ENCODE measurements at places on chromosomes 3 and 15.
A peak's percentile ranks its signal among the peaks of the same experiment; 100 is the strongest.

DNA sequence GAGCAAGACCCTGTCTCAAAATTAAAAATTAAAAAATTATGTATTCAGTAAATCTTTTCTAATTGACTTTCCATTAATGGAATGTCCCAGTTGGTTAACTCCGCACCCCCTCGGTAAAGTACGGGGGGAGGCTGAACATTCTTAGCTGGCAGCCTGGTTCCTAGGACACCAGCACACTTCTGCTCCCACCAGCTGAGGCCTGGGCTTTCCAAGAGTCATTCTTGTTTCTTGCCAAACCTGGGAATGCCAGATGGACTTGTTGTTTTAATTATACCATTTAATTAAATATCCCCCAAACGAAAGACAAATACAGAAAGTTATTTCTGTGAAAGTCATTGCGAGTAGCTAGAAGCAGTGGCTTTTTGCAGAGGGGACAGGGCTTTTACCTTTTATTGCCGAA, 179.4 kb downstream of the VGLL4 start:
- no peak for DNase-seq

DNA sequence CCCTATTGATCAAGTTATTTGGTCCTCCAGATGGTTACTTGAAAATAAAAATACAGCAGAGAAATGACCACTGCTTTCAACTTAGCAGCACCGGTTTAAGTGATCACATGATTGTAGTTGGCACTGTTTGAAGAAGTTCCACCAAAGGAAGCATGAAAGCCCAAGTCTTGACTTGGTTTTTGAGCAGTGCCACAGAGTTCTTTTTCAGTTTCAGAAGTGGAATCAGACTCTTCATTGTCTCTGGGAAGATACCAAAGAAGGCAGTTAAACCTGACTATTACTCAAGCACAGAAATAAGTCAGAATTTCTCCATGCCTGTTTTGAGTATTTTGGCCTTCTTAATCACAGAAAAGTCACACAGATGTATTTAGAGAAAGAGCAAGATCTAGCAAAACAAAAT, 66.7 kb downstream of the BBX start:
- no peak for DNase-seq

GRCh38 chr3:33513262-33513863, 73.2 kb upstream of the UBP1 start:
- DNase-seq: no peak

- DNase-seq: no peak
These were observed 43.4 kb downstream of the C2CD4A start for GRCh38 chr15:62109982-62110851.

- DNase-seq: no peak
These were observed at the start of gene C3orf85 for GRCh38 chr3:109136523-109136922. Gene C3orf85, plus strand, starts transcription at chr3:109136719. Its CDS starts 129 bp downstream, at chr3:109136848.

DNA sequence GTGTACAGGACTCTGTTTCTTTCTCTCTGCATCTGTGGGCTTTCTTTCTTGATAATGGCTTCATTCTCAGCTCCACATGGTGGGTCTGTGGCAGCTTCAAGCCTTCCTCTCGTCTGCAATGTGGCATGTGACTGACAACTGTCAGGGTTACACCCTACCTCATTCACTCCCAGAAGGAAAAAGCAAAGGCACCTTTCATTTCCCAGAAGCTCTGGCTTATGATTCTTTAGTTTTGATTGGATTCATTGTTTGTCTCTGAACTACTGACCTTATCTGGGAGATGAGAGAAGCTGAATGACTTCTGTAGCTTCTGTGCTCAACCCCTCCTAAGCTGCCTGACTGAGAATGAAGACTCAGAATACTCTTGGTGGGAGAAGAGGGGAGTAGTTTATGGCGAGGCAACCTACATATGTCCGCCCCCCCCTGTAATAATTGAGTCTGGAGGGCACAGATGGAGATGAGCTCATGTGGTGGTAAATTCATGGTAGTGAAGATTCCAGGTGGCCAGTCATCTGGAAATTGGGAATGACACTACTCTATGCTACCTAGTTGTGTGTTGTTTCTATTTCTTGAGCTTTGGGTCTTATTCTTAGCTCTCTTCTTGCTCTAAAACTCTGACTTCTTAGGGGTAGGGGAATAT, 38.4 kb downstream of the KCNAB1 start:
- DNase-seq: no peak

DNA sequence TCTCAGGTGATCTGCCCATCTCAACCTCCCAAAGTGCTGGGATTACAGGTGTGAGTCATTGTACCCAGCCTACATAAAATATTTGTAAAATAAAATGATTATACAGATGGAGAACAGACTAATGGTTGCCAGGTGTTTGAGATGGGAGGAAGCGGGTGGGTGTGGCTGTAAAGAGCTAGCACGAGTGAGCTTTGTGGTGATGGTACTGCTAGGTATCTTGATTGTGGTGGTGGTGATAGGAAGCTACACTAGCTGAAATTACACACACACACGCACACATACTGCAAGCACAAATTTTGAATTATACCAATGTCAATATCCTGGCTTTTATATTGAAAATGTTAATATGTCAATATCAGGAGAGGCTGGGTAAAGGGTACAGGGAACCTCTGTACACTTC, 5.4 kb downstream of the PGPEP1L start:
- no peak for DNase-seq

- DNase-seq: no peak
These were observed 201.2 kb downstream of the BCHE start for GRCh38 chr3:165635791-165636683.

DNA sequence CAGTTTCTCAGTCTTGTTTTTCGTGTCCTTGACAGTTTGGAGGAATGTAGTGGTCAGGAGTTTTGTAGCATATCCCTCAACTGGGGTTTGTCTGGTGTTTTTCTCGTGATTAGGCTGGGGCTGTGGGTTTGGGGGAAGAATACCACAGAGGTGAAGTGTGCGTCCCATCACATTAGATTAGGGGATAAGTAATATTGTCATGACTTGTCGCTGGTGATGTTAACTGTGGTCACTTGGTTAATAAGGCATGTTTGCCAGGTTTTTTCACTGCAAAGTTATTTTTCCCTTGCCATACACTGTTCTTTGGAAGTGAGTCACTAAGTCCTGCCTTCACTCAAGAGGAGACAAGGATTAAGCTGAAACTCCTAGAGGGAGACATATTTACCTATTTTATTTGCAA, 39.1 kb downstream of the PAK2 start:
- no peak for DNase-seq

DNA sequence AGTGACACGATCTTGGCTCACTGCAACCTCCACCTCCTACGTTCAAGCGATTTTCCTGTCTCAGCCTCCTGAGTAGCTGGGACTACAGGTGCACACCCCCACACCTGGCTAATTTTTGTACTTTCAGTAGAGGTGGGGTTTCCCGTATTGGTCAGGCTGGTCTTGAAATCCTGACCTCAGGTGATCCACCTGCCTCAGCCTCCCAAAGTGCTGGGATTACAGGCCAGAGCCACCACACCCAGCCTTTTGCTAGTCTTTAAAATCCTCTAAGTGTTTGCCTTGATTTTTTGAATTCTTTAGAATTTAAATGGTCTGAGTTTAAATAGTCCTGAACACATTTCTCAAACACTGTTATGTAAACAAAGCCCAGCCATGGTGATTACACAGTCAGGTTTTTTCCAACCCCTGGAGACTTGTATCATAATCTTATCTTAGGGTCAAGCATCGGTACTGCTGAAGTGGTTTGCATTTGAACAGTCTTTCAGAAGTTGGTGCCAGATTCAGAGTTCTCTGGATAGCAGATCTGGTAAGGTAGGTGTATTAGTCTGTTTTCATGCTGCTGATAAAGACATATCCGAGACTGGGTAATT, 28.2 kb upstream of the PIAS1 start:
- DNase-seq: no peak

DNA sequence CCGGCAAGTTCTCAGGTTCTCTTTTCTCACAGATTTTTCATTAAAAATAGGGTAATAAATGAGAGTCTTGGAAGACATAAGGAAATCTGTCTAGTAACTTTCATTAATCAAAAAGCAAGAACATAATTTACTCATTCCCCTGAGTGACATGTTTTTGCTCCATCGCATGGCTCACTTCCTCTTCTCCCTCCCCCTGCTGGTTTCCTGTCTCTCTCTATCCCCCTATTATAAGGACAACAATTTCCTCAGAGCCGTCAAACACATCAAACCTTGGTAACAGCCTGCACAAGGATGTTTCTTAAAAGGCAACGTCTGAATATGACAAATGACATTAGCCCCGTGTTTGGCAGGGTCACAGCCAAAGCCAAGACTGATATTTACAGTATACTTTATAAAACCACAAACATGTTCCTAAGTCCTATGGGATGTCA, 1149.6 kb downstream of the IGSF11 start:
- no peak for DNase-seq

DNA sequence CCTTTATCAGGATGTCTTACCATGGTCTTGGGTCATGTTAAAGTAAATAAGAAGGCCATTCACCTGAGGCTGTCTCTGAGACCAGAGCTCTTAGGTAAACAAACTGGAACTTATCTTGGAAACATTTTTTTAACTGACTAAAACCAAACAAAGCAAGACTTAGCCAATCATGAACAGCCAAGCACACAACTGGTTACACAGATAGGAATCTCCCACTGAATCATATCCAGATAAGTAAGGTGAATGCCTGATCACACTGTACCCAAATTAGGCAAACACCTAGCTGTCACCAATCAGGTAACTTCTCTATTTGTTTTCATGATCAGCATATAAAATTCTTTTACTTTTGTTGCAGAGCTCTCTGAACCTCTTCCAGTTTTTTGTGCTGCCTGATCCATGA, 205.4 kb downstream of the CNTN3 start:
- DNase-seq: no peak

GRCh38 chr3:132870541-132870940, 148.3 kb upstream of the NPHP3 start:
- no peak for DNase-seq

- no peak for DNase-seq
These were observed 15.4 kb downstream of the DLG1 start for GRCh38 chr3:197283045-197283444.

DNA sequence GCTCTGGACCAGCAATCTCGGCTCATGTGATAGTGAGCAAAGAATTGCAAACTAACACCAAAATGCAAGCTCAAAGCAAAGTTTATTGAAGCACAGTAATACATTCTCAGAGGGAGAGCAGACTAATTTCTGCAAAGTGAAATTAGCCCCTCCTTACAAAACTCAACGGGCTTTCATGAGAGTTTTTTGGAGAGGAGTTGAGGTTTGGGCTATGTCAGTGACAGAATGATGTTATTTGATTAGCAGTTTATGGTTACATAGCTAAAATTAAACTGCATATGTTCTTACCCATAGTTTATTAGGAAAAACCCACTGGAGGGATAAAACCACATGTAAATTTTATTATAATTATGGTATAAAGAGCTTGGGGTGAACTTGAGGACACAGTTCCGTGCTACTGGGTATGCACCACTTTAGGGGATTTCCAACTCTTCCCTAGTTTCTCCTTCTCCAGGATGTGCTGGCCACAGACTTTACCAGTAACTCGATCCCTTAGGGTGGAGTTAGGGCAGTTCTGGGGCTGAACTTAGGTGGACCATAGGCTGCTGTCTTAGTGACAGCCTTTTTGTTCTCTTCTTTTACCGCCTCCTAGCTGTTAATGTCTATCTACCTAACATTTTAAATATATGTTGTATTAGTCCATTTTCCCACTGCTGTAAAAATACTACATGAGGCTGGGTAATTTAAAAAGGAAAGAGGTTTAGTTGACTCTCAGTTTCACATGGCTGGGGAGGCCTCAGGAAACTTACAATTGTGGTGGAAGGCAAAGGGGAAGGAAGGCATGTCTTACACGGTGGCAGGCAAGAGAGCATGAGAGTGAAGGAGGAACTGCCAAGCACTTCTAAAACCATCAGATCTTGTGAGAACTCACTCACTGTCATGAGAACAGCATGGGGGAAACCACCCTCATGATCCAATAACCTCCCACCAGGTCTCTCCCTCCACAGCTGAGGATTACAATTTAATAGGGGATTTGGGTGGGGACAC, 8.9 kb upstream of the AADACL2 start:
- DNase-seq: no peak

- DNase-seq: peak; percentile 40
These were observed 319.3 kb upstream of the AZI2 start for GRCh38 chr3:28667646-28668621.

- DNase-seq: no peak
These were observed 381.4 kb downstream of the CNTN3 start for GRCh38 chr3:74233091-74233490.

GRCh38 chr3:155605571-155605970, 139.3 kb downstream of the PLCH1 start:
- DNase-seq: no peak

DNA sequence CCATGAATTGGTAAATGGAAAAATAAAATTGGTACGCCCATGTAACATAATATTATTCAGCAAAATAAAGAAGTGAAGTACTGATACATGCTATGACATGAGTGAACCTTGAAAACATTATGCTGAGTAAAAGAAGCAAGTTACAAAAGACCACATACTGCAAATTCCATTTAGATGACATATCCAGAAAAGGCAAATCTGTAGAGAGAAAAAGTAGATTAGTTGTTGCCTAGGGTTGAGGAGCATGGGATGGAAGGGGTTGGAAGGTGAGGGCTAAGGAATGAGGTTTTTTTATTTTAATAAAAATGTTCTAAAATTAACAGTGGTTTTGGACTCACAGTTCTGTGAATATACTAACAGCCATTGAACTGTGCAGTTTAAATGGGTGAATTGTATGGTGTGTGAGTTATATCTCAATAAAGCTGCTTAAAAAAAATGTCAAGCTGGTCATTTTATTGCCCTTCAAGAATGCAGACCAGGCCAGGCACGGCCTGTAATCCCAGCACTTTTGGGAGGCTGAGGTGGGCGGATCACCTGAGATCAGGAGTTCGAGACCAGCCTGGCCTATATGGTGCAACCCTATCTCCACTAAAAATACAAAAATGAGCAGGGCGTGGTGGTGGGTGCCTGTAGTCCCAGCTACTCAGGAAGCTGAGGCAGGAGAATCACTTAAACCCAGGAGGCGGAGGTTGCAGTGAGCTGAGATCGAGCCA, 8.1 kb upstream of the DLG1 start:
- DNase-seq: peak; percentile 44

DNA sequence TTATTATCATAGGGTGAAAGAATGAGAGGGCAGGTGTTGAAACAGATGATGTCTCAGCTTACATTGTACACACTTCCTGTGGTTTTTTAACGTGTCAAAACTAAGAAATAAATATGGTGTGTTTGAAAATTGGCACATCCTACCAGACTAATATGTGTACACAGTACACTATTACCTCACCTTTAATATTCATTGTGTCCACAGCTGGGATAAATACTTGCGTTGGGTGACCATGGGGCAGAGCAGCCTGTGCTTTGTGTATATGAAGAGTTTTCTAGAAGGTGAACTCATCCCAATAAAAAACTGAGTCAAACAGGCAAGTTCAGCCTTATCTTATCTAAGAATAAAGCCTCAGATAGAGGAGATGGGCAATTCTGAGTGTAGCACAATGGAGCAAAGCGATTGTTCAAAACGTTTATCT, 17.3 kb downstream of the SUCNR1 start:
- no peak for DNase-seq

- DNase-seq: no peak
These were observed 165.2 kb downstream of the RORA start for GRCh38 chr15:61063875-61064320.

DNA sequence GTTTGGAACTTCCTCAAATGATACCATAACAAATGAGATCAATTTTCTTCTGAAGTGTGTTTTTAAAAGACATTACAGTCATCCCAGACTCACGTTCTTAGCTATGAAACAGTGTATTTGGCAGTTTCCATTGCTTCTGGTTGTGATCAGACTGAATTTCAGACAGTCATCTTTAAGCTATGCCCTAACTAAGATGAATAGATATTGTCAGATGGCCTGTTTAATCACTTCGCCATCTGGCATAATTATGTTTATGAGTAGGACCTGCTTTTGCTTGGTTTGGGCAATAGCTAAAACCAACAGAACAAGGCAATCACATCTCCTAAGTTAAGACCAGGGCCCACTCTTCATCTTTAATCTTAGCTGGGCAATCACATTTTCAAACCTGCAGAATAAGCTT, 313.1 kb downstream of the SV2B start:
- DNase-seq: no peak

Data from HTR-8/SVneo (cell line).